PC-3 (cell line): ENCODE measurements at places on chromosomes 12 and 14. TPM values are rescaled to one million over a fixed set of nuclear protein-coding genes. Genes with fewer than 3 reads are reported as not detected.

The P2RX4 gene
- 19.4 and 21.6 TPM in 2 replicates for total RNA-seq

The KRT5 gene
- total RNA-seq: not detected in 2 replicates

The SYNDIG1L gene
- total RNA-seq: not detected in 2 replicates

The KRT73 gene
- not detected in 2 replicates for total RNA-seq

The IAPP gene
- not detected in 2 replicates for total RNA-seq

The ACOT6 gene
- not detected in 2 replicates for total RNA-seq

The CPNE8 gene
- total RNA-seq: 7.2 and 12.6 TPM in 2 replicates

The TEAD4 gene
- 22.3 and 27.7 TPM in 2 replicates for total RNA-seq

The GDF3 gene
- total RNA-seq: not detected in 2 replicates

The KITLG gene
- total RNA-seq: 8.4 and 14.9 TPM in 2 replicates

The MYF5 gene
- total RNA-seq: not detected in 2 replicates

The KERA gene
- total RNA-seq: not detected in 2 replicates

The TAS2R31 gene
- 0.55 and 0.75 TPM in 2 replicates for total RNA-seq

The KRT76 gene
- not detected in 2 replicates for total RNA-seq

The KRT6C gene
- total RNA-seq: not detected in 2 replicates

The DNAJC22 gene
- total RNA-seq: 12.9 and 16.8 TPM in 2 replicates

The CPNE6 gene
- total RNA-seq: not detected in 2 replicates

The C12orf56 gene
- 5.7 and 8.1 TPM in 2 replicates for total RNA-seq

The TBX3 gene
- total RNA-seq: 89.4 and 123 TPM in 2 replicates

The SPRYD4 gene
- total RNA-seq: 3.4 and 3.7 TPM in 2 replicates

The OR4E2 gene
- not detected in 2 replicates for total RNA-seq

The SLC7A7 gene
- not detected in 2 replicates for total RNA-seq

The SEL1L gene
- total RNA-seq: 41.0 and 46.9 TPM in 2 replicates

The ANKRD52 gene
- 19.1 and 26.7 TPM in 2 replicates for total RNA-seq

The DNAI7 gene
- total RNA-seq: not detected in 2 replicates

The NEDD1 gene
- 28.6 and 43.4 TPM in 2 replicates for total RNA-seq

The GLT1D1 gene
- total RNA-seq: not detected in 2 replicates

The CLEC4A gene
- total RNA-seq: 0.51 TPM in 1 of 2 replicates, not detected in the other

The MMP19 gene
- 0.04 and 0.17 TPM in 2 replicates for total RNA-seq

The DAAM1 gene
- 32.7 and 36.7 TPM in 2 replicates for total RNA-seq

The RNASE3 gene
- total RNA-seq: not detected in 2 replicates

The CCDC38 gene
- not detected in 2 replicates for total RNA-seq

The FAM222A gene
- total RNA-seq: 11.7 and 15.3 TPM in 2 replicates

The RD3L gene
- total RNA-seq: not detected in 2 replicates

The JPH4 gene
- not detected in 2 replicates for total RNA-seq

The GUCY2C gene
- not detected in 2 replicates for total RNA-seq

The AP5M1 gene
- total RNA-seq: 41.3 and 48.7 TPM in 2 replicates

The BRI3BP gene
- total RNA-seq: 31.9 and 32.9 TPM in 2 replicates

The KRT4 gene
- 20.7 and 23.0 TPM in 2 replicates for total RNA-seq

The LRRK2 gene
- total RNA-seq: 0.33 TPM in 1 of 2 replicates, not detected in the other

The OR11G2 gene
- not detected in 2 replicates for total RNA-seq

The LHX5 gene
- total RNA-seq: 0.23 and 0.26 TPM in 2 replicates

The ASCL1 gene
- total RNA-seq: not detected in 2 replicates

The FKBP11 gene
- 9.7 and 16.4 TPM in 2 replicates for total RNA-seq

The FSCB gene
- total RNA-seq: 0.12 and 0.15 TPM in 2 replicates
